AG09309 (cell line): ENCODE measurements at places on chromosomes 4 and X.

DNA sequence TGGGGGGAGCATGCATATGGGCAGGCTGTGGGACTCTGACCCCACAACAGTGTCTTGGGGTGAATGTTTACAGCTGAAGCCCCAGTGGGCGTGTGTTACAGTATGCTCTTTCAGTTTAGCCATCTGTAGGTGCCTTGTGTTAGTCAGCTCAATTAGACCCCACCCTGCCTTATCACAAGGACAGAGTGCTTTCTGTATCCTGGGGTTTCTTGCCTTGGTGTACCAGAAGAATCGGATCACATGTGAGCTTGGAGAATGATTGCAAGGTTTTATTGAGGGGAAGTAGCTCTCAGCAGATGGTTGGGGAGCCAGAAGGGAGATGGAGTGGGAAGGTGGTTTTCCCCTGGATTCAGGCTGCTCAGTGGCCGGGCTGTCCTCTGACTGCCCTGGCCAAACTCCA lies 27.3 kb downstream of the SH3BGRL start:
- DNase-seq: no peak

- no peak for DNase-seq
These were observed 22.3 kb downstream of the HAND2 start for GRCh38 chr4:173507471-173508385.

DNA sequence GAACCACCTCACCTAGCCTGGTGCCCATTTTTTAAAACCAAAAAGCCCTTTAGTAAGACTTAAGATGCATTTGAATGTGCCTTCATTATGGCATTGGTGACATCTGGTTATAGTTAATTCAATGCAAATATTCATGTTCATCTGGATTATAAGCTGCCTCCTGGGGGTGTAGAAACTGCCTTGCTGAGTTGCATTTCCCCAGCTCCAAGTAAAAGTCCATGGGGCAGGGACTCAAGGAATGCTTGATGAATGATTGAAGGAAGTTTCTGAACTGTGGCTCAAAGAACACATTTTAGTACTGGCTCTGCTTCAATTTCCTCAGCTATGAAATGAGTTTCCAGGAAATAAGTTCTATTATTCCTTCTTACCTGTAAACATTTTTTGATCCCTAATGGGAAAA lies 18.5 kb upstream of the RBM47 start:
- no peak for DNase-seq

GRCh38 chr4:116082808-116083366 lies 969.5 kb upstream of the NDST4 start:
- DNase-seq: no peak

- no peak for DNase-seq
These were observed 67.5 kb upstream of the GPR34 start for GRCh38 chrX:41621222-41621723.

DNA sequence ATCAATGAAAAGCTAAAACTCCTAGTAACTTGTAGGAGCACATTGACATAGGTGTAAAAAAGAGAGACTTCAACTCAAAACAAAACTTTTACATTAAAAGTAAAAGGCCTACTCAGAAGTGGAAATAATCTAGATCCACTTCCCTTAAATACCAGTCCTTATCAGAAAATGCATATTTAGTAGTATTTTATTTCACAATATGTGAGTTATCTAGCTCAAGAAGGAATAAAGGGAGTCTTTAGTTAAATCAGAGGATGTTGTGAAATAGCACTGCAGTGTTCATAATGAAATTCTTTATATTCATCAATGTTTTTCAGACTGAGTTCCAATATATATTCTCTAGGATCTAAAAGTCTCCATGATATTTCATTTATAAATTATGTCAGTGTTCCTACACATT lies 715.0 kb downstream of the GRID2 start:
- no peak for DNase-seq

DNA sequence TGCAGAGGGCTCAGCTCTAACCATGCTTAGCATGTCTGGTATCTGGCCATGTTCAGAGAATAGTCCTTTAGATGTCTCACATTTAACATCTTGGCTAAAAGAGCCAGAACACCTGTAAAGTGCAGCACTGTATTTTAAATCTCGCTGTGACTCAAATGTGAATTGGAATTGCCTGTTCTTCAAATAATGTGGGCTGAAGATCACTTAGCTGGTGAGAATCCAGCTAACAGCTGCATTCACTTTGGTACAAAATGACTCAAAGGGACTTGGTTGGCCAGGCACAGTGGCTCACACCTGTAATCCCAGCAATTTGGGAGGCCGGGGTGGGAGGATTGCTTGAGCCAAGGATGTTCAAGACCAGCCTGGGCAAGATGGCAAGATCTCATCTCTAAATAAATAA lies 63.5 kb upstream of the PLAC8 start:
- DNase-seq: no peak

DNA sequence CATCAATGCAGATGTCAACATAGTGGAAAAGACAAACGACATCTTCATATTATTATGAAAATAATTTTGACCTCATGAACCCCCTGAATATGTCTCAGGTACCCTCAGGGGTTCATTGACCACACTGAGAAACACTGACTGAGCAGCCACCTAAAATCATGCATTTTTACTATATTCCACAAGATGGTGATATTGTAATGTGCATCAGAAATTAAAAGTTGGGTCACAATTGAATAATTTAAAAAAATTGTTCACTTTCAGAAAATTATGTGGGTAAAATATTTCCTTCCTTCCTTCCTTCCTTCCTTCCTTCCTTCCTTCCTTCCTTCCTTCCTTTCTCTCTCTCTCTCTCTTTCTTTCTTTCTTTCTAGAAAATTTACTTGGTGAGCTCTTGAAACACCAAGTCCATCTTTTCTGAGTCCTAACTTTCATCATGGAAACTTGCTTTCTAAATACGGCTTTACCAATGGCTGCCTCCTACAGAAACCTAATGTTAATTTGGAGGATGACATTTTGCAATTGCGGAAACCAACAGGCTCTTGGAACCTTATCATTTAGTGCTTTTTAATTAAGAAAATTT lies 103.6 kb downstream of the RTL3 start:
- no peak for DNase-seq

- DNase-seq: no peak
These were observed 545.3 kb upstream of the FAT1 start for GRCh38 chr4:187268940-187269339.

DNA sequence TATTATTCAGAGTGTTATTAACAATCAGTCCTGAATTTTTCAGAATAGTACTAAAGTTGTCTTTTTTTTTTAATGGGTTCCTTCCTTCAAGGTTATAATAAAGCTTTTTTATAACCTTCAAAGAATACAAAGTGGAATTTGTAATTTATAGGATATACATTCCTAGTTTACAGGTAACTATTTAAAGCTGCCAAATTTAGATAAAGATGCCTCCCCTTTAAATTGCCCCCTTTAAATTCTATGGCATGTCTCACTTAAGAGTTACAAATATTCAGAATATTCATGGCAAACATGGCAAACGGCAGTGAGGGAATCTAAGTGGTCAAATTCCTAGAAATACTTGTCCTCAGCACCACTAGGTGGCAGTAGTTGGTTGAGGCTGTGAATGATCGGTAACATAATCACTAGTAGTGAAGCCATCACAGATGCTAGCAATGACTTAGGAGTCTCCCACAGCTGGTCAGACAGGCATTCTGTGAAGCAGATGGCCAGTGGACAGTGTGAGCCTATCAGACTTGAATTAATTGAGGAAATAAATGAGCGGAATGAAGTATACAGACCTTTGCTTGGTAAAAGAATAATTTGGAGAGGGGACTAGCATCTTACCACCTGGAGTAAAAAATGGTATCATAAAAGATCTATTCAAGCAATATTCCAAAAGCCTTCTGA lies 86.4 kb downstream of the CBR4 start:
- DNase-seq: peak; percentile 46

- no peak for DNase-seq
These were observed 17.1 kb upstream of the HERC3 start for GRCh38 chr4:88575186-88575585.

- no peak for DNase-seq
These were observed 708.9 kb downstream of the IL1RAPL1 start for GRCh38 chrX:29295987-29296680.

DNA sequence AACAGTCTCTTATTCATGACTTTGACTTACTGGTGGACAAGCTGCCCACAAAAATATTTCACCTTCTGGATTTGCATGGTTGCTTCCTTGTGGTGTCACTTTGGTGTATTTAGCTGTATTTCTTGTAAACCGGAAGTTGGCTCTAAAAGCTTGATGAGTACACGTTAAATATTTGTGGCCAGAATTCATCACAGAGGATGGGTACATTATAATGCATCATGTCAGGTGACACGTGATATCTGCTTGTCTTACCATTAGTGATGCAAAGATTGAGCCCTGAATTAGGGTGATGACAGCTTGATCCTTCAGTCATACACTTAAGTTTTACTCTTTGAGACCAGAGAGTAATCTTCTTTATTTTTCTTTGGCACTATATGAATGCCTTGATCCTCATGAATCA lies 188.3 kb upstream of the RPS6KA3 start:
- DNase-seq: no peak

DNA sequence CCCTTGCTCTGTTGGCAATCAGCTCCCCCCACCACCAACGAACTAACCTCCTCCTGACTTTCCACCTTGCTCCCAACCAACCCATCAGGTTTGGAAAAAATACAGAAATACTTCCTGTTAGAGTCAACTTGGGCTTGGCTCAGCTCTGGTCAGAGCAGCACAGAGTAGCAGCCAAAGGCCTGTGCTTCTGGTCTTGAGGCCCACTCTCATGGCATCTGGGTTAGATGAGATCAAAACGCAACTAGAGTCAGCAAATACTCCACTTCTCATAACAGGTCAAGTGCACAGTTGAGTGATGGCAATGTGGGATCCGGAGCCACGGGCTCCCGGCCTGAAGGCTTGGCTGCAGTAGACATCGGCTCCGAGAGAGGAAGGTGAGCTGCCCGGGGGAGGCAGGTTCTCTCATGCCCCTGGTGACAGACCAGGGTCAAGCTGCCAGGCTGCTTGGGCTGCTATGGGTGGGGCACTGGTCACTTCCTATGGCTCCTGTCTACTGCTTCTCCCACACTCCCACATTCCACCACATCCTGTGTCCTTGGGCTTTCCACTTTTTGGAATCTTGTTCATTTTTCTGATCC lies 34.8 kb downstream of the ZNF185 start:
- DNase-seq: no peak
